Karpas-422 (cell line): ENCODE measurements at places on chromosomes 6 and 20.

GRCh38 chr6:129212081-129212480, 329.1 kb downstream of the LAMA2 start:
- DNase-seq: no peak

- DNase-seq: no peak
Measured at GRCh38 chr6:116629563-116629981, 13.3 kb downstream of the RSPH4A start.

GRCh38 chr6:17125407-17125806, 23.6 kb downstream of the STMND1 start:
- DNase-seq: no peak

GRCh38 chr6:155077331-155077730, 82.2 kb downstream of the TIAM2 start:
- no peak for DNase-seq

GRCh38 chr6:34236131-34236442, 586 bp upstream of the HMGA1 start:
- peak; percentile 82 for DNase-seq

DNA sequence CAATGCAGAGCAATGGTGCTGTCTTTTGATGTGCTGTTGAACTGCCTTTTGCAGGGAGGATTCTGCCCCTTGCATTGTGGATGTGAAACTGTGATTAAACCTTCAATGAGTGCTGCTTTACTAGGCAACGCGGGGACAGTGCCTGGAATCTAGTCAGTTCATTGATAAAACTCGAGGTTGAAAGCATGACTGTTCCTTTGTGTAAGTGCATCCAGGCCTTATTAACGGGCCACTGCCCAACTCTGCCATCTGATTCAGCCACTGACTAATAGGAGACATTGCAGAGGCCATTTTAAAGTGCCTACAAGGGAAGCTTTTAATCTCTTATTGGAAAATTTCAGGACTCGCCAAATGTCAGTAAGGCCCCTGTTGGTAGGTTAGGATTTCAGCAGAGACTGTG, 49.3 kb downstream of the SLC35F1 start:
- no peak for DNase-seq

GRCh38 chr6:134049176-134049575, 3.2 kb downstream of the SLC2A12 start:
- DNase-seq: no peak

GRCh38 chr6:7726416-7727085, 652 bp downstream of the BMP6 start:
- DNase-seq: no peak

DNA sequence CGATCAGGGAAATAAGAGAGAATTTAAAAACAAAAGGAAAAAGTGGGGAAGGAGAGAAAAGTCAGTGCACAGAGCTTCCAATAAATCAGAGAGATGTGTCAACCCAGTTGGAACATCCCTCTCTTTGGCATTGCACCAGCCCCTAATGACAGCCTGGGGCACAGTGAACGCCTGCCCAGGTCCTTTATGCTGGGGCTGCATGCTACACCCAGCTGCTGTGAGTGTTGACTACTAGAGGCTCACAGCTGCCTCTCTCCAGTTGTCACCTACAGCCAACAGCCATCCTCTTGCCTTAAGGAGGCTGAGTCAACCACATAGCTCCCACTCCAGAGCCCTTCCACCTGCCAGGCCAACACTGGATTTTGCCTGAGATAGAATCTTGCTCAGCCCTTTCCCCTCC, 19.0 kb downstream of the OR2H2 start:
- DNase-seq: no peak

- peak; percentile 54 for DNase-seq
Measured at GRCh38 chr20:45970646-45971424, 1.2 kb downstream of the ZNF335 start.

- DNase-seq: no peak
Measured at GRCh38 chr6:168415098-168415992, 25.6 kb upstream of the SMOC2 start.

DNA sequence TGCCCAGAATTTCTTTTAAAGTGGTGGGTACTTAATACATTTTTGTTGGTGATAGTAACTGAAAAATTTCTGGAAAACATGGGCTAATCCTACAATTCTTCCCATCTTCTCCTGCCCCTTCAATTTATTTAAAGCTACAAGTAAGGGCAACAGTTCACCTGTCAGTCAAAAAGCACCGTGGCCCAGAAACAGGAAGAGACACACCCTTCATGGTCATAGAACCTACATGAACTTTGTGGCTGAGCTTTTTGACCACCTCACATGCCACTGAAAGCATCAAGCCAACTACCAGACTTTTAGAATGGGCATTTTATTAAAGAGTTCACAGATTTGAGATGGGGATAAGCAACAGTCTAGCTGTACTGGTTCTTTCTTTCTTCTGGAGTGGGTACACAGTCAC, 201.1 kb upstream of the CNR1 start:
- DNase-seq: no peak

GRCh38 chr6:155472886-155473285, 17.2 kb upstream of the NOX3 start:
- DNase-seq: no peak

- DNase-seq: no peak
Measured at GRCh38 chr6:141248021-141248799, 884.5 kb upstream of the GJE1 start.

DNA sequence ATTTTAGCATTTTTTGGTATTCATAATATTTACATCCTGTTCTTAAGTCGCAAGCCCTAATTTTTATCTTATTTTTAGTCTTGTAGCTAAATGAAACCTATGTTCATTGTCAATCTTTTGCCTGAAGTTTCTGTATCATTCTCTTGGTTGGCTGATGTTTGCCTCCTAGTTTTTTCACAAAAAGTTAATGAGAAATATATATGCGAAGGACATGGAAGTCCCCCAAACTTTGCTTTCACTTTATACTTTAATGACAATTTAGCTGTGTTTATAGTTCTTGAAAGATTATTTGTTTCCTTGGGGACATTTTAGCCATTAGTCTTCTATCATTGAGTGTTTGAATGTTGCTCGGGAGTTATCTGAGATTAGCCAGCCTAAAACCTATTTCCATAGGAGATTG, 118.2 kb downstream of the COL19A1 start:
- DNase-seq: no peak

GRCh38 chr6:161273274-161273751, 548 bp downstream of the AGPAT4 start:
- peak; percentile 60 for DNase-seq

- DNase-seq: peak; percentile 77
Measured at GRCh38 chr20:54980103-54980960, 504.9 kb downstream of the DOK5 start.

DNA sequence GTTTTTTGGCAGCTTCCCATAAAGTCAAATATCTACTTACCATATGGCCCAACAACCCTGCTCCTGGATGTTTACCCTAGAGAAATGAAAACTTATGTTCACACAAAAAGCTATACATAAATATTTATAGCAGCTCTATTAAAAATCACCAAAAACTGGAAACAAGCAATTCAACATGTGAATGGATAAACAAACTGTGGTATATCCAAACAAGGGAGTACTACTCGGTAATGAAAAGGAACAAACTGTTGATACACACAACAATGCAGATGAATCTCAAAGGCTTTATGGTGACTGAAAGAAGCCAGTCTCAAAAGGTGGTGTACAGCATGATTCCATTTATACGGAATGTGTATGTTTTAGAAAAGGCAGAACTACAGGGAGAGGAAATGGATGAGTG, 48.4 kb downstream of the PREX1 start:
- no peak for DNase-seq

DNA sequence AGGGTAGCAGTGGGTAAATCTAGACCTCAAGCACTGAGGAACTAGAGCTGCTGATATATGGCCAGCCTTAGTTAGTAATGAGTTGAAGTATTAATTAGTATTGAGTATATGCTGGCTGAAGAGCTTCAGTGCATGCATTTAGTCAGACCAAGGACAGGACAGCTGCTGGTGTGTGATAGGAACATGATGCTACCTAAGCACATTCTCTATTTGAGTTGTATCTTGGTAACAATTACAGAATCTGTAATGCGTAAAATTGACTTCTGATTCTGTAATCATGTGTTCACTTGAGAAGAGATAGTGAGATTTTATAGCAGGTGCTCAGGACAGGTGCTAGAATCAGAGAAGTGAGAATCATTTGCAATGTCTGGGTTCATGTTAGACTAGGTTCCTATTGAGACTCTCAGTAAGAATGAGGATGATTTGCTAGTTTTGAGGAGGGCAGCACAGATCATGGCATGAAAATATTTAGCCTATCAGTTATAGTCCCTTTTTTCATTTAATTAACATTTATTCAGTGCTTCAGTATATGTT, 369.4 kb upstream of the HS3ST5 start:
- DNase-seq: no peak

GRCh38 chr6:159808647-159809046, 8.6 kb downstream of the PNLDC1 start:
- no peak for DNase-seq

DNA sequence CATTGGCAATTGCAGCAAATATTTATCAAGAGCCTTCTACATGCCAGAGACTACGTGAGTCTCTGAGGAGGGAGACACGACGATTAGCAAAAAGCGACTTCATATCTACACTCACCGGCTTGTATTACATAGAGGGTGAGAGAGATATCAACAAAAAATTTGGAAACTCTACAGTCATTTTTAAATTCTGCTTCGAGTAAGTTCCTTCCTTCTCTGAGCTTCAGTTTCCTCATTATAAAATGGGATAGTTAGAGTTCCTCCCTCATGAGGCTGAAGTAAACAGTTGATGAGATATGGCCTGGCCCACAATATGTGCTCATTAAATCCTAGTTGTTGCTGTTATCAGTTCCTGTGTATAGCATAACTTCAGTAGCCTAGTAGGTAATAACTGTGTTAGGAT, 64.1 kb upstream of the SIRPA start:
- DNase-seq: no peak

DNA sequence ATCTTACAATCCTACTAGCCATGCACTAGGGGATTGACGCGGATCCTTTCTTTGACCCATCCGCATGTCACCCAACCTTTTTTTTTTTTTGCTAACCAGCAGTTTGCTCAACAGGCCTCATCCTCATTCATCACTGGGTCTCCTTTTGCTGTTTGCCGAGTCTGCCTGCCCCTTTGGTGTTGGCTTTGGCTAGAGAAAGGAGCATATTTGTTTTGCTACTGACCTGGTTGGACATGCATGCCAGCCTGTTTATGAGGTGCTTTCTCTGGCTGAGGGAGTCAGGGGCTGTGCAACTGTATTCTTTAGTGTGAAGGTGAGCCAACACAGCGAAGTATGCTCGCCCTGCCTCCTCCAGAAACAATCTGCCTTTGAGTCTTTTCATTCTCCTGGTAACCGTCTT, 40.2 kb downstream of the E2F3 start:
- DNase-seq: no peak

GRCh38 chr6:21824431-21825177, 231.1 kb downstream of the SOX4 start:
- DNase-seq: no peak

- DNase-seq: peak; percentile 88
Measured at GRCh38 chr20:33733654-33734576, 2.1 kb downstream of the ZNF341 start.
